ENCODE measurements at places on chromosomes 7 and 10. TPM values are rescaled to one million over a fixed set of nuclear protein-coding genes. Genes with fewer than 3 reads are reported as not detected.
A peak's percentile ranks its signal among the peaks of the same experiment; 100 is the strongest.

The ARL4A gene
- total RNA-seq, result 49.8 TPM

The C10orf120 gene
- not detected for total RNA-seq

The SORCS1 gene
- 1.2 TPM for total RNA-seq

The ANKIB1 gene
- total RNA-seq, result 53.3 TPM

GRCh38 chr10:67816719-67817118, 21.3 kb downstream of the DNAJC12 start:
- H3K4me1 ChIP-seq, result no peaks in the 10 kb centered on the region
- H3K27ac ChIP-seq, result no peak overlapping the region
- no peaks in the 10 kb centered on the region for H3K27me3 ChIP-seq
- no peak overlapping the region for H3K4me3 ChIP-seq

GRCh38 chr10:86711513-86712316, 43.4 kb downstream of the LDB3 start:
- peak overlapping the region; percentile 98 for H3K27ac ChIP-seq
- DNase-seq, result peak; percentile 64
- no peaks in the 10 kb centered on the region for H3K27me3 ChIP-seq
- H3K4me3 ChIP-seq, result peak overlapping the region; percentile 58
- peaks cover 38% of the 10 kb centered on the region for H3K4me1 ChIP-seq

DNA sequence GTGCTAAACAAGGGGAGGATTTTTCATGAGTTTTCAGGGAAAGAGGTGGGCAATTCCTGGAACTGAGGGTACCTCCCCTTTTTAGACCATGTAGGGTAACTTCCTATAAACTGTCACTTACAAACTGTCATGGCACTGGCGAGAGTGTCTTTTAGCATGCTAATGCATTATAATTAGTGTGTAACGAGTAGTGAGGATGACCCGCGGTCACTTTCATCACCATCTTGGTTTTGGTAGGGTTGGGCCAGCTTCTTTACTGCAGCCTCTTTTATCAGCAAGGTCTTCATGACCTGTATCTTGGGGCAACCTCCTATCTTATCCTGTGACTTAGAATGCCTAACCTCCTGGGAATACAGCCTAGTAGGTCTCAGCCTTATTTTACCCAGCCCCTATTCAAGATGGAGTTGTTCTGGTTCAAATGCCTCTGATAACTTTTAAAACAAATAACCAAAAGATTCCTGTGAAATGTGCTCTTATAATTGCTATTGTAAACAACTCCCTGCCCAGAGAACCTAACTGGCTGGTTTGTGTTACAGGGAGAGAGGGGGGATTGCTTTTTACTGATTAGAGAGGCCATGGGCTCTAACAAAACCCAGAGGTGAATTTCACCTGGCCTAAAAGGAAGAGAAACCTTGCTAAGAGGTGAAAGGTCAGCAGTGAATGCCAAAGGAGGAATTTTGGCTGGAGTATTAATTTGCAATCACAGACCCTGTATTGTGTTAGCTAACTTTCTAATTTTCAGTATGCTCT, 64.3 kb downstream of the EEPD1 start:
- DNase-seq, result no peak
- H3K4me3 ChIP-seq, result no peak overlapping the region
- H3K36me3 ChIP-seq, result no peaks in the 10 kb centered on the region
- H3K27me3 ChIP-seq, result no peaks in the 10 kb centered on the region

- DNase-seq, result no peak
- H3K4me1 ChIP-seq, result no peaks in the 10 kb centered on the region
- no peaks in the 10 kb centered on the region for H3K27me3 ChIP-seq
- no peak overlapping the region for H3K27ac ChIP-seq
- no peak overlapping the region for H3K4me3 ChIP-seq
- H3K36me3 ChIP-seq, result no peaks in the 10 kb centered on the region
These were observed 33.0 kb downstream of the CYP26A1 start for GRCh38 chr10:93106631-93107072.

DNA sequence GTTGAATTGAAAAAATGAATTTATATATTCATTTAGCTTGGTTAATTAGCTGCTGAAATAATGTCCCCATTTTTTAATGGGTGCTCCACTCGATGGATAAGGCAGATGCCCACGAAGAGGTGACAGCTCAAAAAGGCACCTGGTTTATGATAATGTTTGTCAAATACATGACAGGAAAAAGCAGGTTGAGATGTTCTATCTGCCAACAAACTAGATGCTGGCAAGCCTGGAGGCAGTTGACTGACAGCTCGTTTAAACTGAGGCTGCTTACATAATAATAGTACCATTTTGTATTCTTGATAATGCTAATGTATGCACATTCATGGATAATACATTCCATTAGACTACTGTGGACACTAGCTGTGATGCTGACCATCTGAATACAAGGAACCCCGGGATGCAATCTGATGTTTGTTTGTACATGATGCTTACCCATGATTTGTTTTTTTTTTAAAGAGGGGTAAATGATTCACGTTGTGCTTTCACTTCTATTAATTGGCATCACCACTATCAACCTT, 69.0 kb upstream of the GPR158 start:
- H3K4me1 ChIP-seq, result no peaks in the 10 kb centered on the region
- H3K27me3 ChIP-seq, result no peaks in the 10 kb centered on the region
- no peak overlapping the region for H3K27ac ChIP-seq
- H3K36me3 ChIP-seq, result no peaks in the 10 kb centered on the region
- no peak for DNase-seq
- H3K4me3 ChIP-seq, result no peak overlapping the region

GRCh38 chr7:101598986-101599771, 29.9 kb downstream of the MYL10 start:
- H3K4me3 ChIP-seq, result no peak overlapping the region
- H3K36me3 ChIP-seq, result no peaks in the 10 kb centered on the region
- peak; percentile 41 for DNase-seq
- no peaks in the 10 kb centered on the region for H3K27me3 ChIP-seq

DNA sequence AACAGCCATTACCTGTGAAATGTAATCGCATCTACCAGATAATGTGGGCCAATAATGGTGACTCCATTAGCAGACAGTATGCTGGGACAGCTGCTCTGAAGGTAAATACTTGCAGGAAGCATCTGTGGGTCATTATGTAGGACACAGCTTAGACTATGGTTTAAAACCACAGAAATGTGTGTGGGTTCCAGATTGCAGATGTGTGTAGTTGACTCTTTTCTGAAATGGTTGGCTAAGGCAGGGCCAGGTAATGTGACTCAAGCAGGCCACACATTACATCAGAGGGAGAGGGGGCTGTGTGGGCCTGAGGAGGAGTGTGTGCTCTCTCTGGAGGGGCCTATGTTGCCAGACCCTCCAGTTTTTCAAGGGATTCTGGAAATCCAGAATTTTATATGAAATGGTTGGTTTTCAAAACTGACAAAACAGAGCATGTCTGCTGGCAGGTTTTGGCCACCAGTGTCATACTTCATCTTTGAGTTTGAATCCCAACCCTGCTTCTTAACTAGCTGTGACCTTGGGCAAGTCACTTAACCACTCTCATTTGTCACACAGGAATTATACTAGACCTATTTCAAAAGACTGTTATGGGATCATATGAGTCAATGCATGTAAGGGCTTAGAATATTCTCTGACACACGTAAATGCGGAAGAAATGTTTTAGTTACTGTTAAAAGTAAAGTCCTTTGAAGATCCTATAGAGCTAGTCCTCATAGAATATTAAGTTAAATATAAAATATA, 64.5 kb downstream of the MCMBP start:
- no peak overlapping the region for H3K27ac ChIP-seq
- H3K4me3 ChIP-seq, result no peak overlapping the region
- DNase-seq, result no peak
- H3K27me3 ChIP-seq, result no peaks in the 10 kb centered on the region
- no peaks in the 10 kb centered on the region for H3K4me1 ChIP-seq

DNA sequence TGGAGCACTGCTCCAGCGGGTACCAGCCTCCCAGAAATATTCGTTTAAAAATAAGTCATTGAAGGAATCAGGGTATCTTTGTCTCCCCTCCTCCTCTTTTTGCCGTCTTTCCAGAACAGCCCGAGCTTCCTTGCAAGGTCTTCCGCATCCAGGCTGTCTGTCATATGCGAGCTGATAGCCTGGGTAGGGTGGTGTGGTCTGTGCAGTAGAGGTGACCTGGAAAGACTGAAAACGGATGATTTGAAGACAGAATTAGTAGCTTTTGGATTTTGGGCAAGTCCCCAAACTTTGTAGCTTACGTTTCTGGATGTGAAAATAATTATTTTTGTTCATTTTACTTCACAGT, 480 bp downstream of the VPS50 start:
- H3K36me3 ChIP-seq, result no peaks in the 10 kb centered on the region
- no peak for DNase-seq
- no peak overlapping the region for H3K27ac ChIP-seq
- peak overlapping the region; percentile 58 for H3K4me3 ChIP-seq
- peaks cover 7% of the 10 kb centered on the region for H3K4me1 ChIP-seq

DNA sequence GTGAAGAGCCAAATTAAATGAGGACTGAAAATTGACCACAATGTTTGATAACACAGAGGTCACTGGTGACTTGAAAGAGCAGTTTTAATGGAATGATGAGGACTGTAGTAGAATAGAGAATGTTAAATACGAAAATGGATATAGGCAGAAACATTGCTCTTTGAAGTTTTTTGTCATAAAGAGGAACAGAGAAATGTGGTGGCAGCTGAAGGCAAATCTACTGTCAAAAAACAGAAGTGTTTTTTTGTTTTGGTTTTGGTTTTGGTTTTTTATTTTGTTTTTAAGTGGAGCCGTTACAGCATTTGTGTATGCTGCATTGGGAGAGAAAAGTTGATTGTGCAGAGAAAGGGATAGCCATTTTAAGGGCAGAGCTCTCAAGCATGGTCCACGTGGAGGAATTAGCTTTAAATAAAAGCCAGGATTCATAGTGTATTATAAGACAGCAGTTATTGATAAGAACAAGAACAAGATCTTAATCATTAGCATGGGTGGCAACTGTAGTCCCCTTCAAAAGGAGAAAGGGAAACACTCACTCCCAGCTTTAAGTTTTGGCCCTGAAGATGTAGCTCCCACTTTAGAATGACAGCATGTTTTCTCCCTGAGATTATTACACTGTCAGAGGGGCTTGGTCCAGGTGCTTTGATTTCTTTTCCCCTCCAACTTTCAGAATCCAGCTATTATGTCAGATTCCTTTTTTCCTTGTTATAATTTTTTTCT, 156.7 kb upstream of the BET1 start:
- no peaks in the 10 kb centered on the region for H3K4me1 ChIP-seq
- no peak overlapping the region for H3K27ac ChIP-seq
- no peak for DNase-seq
- H3K36me3 ChIP-seq, result no peaks in the 10 kb centered on the region
- H3K27me3 ChIP-seq, result no peaks in the 10 kb centered on the region
- H3K4me3 ChIP-seq, result no peak overlapping the region

DNA sequence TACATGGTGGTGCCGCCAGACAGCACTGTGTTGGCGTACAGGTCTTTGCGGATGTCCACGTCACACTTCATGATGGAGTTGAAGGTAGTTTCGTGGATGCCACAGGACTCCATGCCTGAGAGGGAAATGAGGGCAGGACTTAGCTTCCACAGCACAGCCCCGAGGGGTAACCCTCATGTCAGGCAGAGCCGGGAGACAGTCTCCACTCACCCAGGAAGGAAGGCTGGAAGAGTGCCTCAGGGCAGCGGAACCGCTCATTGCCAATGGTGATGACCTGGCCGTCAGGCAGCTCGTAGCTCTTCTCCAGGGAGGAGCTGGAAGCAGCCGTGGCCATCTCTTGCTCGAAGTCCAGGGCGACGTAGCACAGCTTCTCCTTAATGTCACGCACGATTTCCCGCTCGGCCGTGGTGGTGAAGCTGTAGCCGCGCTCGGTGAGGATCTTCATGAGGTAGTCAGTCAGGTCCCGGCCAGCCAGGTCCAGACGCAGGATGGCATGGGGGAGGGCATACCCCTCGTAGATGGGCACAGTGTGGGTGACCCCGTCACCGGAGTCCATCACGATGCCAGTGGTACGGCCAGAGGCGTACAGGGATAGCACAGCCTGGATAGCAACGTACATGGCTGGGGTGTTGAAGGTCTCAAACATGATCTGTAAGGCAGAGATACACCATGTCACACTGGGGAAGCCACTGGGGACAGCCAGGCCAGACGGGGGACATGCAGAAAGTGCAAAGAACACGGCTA, 104.6 kb upstream of the TNRC18 start:
- peak; percentile 19 for DNase-seq
- peaks cover 36% of the 10 kb centered on the region for H3K36me3 ChIP-seq
- H3K27ac ChIP-seq, result peak overlapping the region; percentile 100
- H3K4me3 ChIP-seq, result peak overlapping the region; percentile 100
- no peaks in the 10 kb centered on the region for H3K27me3 ChIP-seq

GRCh38 chr7:41504214-41504980, 198.5 kb downstream of the INHBA start:
- no peaks in the 10 kb centered on the region for H3K27me3 ChIP-seq
- H3K27ac ChIP-seq, result no peak overlapping the region
- no peaks in the 10 kb centered on the region for H3K36me3 ChIP-seq
- no peak overlapping the region for H3K4me3 ChIP-seq
- H3K4me1 ChIP-seq, result no peaks in the 10 kb centered on the region

DNA sequence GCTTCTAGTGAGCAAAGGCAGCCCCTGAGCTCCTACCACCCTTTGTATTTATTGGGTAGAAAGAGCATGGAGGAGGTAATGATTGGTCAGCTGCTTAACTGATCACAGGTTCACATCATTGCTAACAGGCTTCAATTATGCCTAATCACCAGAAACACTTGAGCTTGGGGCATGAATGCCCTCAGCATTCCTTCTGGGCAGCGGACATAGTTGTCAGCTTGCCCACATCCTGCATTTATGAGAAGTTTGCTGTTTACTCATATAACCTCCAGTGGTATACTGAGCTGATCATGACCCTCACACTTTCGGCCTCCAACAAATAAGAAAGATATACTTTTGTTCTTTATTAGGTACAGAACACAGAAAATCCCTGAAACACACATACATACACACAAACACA, 140.3 kb upstream of the ODAD2 start:
- DNase-seq, result peak; percentile 72
- peak overlapping the region; percentile 10 for H3K27ac ChIP-seq
- H3K4me3 ChIP-seq, result no peak overlapping the region
- peaks cover 9% of the 10 kb centered on the region for H3K4me1 ChIP-seq
- H3K27me3 ChIP-seq, result no peaks in the 10 kb centered on the region
- no peaks in the 10 kb centered on the region for H3K36me3 ChIP-seq

DNA sequence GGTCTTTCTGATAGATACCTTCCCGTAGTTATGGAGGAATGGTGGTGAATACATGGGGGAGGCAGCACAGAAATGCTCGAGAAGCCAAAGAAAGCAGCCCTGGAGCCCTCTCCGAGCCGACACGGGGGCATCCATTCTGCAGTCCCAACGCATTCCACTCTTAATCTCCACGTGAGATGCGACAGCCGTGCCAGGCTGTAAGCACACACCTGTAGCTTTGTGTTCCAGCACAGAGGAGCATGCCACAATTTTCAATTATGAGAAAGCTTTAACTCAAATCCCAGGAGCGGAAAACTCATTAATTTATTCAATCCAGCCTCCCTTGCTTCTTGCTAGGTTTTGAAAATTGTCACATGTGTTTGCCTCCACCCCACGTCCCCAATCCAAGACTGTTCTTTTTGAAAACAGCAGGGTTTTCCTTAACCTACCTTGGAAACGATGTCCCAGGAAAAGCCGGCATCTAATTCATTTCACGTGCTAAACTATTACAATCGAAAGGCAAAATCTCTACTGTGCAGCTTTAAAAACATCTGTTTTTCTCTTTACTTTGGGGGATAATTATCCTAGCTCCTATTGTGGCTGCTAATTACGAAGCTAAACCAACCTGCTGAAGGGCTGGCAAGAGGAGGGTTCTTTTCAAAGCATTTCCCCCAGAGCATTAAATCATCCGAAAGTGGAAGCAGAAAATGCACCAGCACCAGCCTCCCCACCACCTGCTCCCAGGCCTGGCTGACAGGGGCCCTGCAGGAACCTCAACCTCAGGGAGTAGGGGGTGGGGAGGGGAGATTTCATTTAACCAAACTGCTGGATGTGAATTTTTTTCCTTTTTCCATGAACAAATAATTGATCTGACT, 56.0 kb upstream of the CHST15 start:
- H3K27me3 ChIP-seq, result no peaks in the 10 kb centered on the region
- no peak overlapping the region for H3K27ac ChIP-seq
- no peak overlapping the region for H3K4me3 ChIP-seq
- DNase-seq, result no peak
- H3K4me1 ChIP-seq, result peaks cover 33% of the 10 kb centered on the region
- H3K36me3 ChIP-seq, result no peaks in the 10 kb centered on the region
